ENCODE measurements at places on chromosomes 16 and 17. TPM values are rescaled to one million over a fixed set of nuclear protein-coding genes. Genes with fewer than 3 reads are reported as not detected.

DNA sequence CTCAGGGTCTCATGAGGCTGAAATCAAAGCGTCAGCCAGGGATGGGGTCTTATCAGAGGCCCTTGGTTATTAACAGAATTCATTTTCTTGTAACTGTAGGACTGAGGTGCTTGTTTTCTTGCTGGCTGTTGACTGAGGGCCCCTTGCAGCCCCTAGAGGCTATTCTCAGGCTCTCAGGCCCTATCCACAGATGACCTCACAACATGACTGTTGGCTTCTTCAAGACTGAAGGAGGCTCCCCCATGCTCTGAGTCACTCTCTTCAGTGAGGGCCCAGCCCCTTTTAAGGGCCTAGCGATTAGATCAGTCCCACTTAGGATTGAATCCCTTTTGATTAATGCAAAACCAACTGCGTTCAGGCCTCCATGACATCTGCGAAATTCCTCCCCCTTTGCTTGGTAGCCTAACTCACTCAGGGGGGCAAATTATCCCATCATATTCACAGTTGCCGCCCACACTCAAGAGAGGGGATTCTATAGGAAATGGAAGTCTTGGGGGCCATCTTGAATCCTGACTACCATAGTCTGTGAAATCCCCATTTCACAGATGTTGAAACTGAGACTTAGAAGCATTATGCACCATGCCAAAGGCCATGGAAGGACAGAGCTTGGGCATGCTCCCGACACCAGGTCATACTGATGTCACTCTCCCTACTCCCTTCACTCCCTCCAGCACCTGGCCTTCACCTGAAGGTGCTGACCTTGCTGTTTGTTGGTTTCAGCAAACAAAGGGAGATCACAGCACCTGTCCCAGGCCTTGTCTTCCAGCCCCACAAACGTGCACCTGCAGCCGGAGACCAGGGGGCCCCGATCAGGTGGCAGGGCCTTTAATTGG, 592.3 kb downstream of the MAF start:
- no peak for DNase-seq

- DNase-seq: peak; percentile 67
Measured at GRCh38 chr16:11089504-11090124, 145.2 kb downstream of the CLEC16A start.

GRCh38 chr17:68085771-68086381, 50.3 kb downstream of the KPNA2 start:
- no peak for DNase-seq

CETP gene
- 1.1 TPM for total RNA-seq

TTYH2 gene
- 7.7 TPM for total RNA-seq

KRT33A gene
- not detected for total RNA-seq

EME1 gene
- 1.8 TPM for total RNA-seq

All from lower lobe of right lung (tissue), 2 donors.